ENCODE measurements at places on chromosomes 6 and 20. TPM values are rescaled to one million over a fixed set of nuclear protein-coding genes. Genes with fewer than 3 reads are reported as not detected.

DNA sequence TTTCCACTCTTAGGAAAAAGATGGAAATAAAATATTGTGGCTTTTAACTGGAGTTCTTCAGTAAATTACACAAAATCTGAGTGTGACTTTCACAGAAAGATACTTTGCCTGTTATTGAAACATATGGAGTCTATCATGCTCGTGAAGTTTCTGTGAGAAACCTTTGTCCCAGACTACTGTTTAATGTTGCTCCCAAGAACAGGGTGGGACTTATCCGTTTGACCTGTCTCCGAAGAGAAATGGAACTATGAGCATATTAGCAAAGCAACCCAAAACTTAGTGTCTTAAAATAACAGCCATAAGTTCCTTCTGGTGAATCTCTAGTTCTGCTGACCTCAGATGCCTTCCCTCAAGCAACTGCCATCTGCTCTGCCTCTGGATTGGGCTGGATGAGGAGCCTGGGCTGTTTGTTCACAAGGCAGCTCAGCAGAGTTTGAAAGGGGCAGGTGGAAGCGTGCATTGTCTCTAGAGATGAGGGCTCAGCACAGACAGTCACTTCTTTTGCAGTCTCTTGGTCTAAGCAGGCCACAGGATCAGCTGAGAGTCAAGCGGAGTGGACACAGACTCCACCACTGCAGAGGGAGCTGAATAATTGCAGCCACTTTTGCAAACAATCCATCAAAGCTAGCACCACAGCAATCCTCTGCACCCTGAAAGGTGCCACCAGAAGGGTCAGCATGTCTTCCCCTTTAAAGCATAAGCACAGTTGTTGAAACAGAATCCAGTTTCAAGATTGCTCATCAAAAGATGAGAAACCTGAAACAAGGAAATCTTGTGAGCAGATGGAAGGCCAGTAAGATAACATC, 52.8 kb downstream of the MYB start:
- DNase-seq: peak; percentile 30

- DNase-seq: no peak
Measured at GRCh38 chr6:146850238-146850896, 251.6 kb downstream of the ADGB start.

DNA sequence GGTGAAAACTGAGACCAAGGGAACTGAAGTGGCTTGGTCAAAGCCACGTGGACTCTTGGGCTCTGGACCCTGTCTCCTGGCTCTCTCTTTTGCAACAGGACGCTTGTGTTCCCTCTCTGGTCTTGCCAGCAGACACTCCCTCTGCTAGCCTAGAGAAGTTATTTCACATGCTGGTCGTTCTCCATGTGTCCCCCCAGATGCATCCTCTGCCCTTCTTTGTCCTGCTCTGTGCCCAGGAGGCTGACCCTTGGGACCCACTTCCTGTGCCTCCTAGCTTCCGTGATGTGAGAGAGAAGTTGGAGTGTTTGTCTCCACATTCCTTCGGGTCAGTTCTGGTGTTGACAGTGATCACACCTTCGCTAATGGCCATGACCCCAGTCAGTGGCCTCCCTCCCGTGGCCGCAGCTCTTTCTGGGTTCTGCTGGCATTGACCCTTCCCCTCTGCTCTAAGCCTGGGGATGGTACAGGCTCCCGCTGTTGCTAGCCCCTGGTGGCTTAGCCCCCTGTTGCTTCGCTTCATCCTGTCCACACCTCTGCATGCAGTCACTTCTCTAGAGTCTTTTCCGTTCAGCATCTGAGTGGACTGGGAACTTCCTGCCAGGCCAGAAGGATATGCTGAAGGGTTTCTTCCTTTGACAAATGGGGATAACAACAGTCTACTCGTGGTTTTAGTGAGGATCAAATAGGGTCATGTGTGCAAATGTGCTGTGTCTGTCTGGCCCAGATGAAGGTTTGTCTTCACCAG, 70.1 kb upstream of the BMP2 start:
- no peak for DNase-seq

GRCh38 chr6:88855541-88856147, 107.8 kb downstream of the RNGTT start:
- DNase-seq: peak; percentile 75

DNA sequence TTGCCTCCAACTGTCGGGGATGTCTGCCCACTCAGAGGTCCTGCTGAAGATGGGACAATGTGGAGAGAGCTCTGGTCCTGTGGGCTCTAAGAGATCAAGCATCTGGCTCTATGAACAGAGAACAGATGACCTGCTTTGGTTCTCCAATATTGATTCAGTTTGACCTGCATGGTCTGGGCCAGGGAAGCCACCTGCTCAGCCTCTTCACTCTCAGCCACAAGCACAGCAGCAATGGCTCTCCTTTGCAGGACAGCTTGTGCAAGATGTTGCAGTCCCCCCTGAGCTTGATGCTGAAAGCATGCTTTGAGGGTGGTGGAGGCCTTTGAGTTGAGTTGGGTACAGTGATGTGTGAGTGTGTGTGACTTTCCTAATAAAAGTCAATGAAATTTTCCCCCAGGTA, 18.6 kb upstream of the MCM3 start:
- no peak for DNase-seq

DNA sequence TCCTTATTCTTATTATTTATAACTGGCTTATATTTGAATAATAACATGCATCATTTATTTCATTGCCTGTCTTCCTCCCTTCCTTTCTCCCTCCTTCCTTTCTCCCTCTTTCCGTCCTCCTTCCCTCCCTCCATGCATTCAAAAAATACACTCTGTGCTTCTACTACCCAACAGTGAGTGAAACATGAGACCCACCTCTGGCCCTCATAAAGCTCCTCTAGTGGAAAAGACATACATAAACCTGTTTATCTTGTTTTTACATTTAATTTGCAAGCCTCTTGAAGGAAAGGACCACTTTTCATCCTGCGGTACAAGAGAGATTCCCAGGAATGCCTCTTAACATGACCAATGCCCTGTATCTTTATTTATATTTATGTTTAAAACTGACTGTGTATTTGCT, 21.8 kb upstream of the ISM1 start:
- DNase-seq: no peak

- DNase-seq: peak; percentile 95
Measured at GRCh38 chr6:34414999-34415858, 10.6 kb downstream of the RPS10 start.

DNA sequence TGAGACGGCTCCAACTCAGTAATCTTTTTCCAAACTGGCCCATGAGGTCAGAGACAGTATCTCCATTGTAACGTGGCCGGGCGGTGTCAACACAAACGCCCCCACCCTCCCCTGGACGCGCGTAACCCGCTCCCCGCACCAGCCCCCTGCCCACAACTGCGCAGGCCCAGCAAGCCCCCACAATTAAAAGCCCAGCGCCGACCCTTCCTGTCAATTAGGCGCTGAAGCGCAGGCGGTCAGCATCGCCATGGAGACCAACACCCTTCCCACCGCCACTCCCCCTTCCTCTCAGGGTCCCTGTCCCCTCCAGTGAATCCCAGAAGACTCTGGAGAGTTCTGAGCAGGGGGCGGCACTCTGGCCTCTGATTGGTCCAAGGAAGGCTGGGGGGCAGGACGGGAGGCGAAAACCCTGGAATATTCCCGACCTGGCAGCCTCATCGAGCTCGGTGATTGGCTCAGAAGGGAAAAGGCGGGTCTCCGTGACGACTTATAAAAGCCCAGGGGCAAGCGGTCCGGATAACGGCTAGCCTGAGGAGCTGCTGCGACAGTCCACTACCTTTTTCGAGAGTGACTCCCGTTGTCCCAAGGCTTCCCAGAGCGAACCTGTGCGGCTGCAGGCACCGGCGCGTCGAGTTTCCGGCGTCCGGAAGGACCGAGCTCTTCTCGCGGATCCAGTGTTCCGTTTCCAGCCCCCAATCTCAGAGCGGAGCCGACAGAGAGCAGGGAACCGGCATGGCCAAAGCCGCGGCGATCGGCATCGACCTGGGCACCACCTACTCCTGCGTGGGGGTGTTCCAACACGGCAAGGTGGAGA, at the start of the genes HSPA1A and HSPA1L:
Gene HSPA1A, plus strand, starts transcription at position 519 of the 814 bp plus-strand sequence. Its CDS starts 214 bp downstream, at position 733.
Gene HSPA1L, minus strand, starts transcription at position 259 of the 814 bp plus-strand sequence. CDS start 3,311 bp downstream, outside the sequence.
- DNase-seq: peak; percentile 99

GRCh38 chr6:134193536-134194498, 124.1 kb downstream of the SGK1 start:
- no peak for DNase-seq

The LINC00237 gene
- polyA plus RNA-seq: 0.14 TPM

DNA sequence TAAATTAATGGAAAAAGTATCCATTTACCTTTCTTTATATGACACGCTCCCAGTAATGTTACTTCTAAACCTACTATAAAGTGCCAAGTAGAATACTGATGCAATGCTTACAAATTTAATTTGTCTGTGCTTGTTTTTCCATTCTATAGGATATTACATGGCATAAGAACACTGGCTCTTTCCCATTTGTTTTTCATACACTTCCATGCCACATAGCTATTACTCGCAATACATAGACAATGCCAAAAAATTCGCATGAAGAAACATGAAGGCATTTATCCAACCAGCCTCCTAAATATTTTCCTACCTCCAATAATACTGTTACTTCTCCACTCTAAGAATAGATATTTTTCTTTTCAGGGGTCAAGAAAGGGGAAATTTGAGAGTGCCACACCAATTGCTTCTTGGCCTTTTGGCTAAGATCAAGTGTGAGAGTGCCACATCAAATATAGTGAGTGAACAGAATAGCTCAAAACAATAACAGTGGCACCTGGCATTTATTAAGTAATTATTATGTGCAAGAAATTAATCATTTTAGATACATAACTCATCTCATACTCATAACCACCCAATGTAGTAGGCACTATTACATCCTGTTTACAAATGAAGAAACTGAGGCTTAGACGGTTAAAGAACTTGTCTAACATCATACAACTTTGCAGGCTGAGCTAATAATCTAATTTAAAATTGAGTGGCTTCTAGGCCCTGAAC, 845 bp upstream of the DST start:
- DNase-seq: no peak

GRCh38 chr20:1537731-1538058, 19.8 kb downstream of the SIRPD start:
- DNase-seq: peak; percentile 69

The MTFR2 gene
- 2.2 TPM for polyA plus RNA-seq

DNA sequence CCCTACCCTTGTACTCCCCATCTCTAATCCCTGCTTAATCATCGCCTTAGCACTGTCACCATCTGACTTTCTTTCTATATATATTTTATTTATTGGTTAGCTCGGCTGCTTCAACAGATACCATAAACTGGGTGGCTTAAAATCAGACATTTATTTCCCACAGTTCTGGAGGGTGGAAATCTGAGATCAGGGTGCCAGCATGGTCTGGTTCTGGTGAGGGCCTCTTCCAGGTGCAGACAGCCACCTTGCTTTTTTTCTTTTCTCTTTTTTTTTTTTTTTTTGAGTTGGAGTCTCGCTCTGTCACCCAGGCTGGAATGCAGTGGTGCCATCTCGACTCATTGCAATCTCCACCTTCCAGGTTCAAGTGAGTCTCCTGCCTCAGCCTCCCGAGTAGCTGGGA, 127.5 kb upstream of the ESR1 start:
- no peak for DNase-seq

- DNase-seq: no peak
Measured at GRCh38 chr6:81822568-81822967, 70.1 kb upstream of the TENT5A start.

DNA sequence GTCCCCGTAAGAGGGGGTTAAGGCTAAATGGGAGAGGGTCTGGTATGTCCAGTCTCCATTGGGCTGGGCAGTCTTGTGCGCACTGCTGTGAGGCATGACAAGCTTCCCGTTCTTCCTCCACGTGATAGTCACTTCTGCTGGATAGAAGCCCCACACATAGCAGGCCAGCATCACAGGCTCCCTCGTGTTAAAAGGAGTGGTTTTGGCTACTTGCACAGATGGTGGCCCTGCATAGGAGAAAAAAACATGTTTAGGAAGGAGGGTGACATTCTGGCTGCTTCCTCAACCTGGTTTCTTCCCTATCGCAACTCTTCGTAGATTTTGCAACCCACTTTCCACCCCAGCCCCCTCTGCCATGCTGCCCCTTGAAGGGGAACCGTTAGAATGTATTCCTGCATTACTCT, 3.6 kb downstream of the HLA-DMB start:
- DNase-seq: peak; percentile 71

DNA sequence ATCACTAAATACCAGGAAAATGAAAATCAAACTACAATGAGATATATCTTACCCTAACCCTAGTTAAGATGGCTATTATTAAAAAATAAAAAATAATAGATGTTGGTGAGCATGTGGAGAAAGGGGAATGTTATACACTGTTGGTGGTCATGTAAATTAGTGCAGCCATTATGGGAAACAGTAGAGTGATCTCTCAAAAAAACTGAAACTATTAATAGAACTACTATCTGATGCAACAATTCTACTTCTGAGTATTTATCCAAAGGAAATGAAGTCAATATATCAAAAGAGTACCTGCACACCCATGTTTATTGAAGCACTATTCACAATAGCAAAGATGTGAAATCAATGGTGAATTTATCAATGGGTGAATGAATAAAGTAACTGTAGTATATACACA, 48.6 kb downstream of the HLA-A start:
- no peak for DNase-seq

DNA sequence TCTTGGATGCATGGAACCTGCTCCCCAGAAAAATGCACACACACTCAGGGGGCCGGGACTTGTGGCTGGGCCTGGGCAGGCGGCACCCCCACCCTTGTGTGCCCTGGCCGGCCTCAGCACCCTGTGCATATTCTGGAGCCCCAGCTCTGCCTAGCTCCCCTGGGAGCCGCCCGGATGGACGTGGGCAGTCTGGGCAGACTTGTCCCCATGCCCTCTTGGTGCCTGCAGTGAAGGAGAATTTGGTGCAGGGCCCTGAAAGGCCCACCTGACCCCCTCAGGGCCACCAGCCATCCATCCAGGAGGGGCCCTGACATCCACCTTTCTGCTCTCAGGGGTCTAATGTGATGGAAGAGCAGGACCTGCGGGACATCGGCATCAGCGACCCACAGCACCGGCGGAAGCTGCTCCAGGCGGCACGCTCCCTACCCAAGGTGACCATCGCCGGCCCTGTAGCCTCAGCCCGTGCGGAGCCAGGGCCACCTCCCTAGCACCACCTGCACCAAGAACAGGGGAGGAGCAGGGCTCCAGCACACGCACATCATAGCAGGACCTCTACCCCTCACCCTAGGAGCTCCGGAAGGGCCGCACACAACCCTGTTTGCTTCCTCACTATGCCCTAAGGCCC, 62.8 kb downstream of the TCP11 start:
- no peak for DNase-seq

DNA sequence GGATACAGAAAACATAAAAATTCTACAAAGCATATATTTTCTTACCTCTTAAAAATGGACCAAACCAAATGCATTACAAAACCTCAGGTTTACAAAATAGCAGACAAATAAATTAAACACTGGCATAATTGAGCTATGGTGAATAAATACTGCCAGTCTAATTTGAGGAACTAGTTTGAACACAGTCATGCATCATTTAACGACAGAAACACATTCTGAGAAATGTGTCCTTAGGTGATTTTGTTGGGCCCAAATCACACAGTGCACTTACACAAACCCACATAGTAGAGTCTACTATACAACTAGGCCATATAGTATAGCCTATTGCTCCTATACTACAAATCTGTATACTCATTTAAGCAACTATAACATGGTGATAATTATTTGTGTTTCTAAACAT, 215.6 kb downstream of the FOXC1 start:
- DNase-seq: no peak

The CPXM1 gene
- 42.2 TPM for polyA plus RNA-seq

DNA sequence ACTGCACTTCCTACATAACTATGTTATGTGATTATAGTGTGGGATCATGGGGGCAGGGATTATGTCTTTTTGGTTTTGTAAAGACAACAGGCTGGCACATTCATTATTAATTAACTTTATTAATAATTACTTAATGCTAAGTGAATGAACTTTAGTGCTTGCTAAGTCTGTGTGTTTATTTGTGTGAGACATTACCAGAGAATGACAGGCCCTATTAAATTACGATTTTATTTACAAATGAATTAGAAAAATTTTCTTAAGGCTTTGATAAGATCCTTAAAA, 100.9 kb downstream of the CD83 start:
- no peak for DNase-seq

GRCh38 chr6:80197986-80198385, 91.5 kb downstream of the BCKDHB start:
- DNase-seq: peak; percentile 10

Measured in muscle of leg (tissue), 16 donors.